ENCODE measurements at places on chromosomes 11 and 22.

DNA sequence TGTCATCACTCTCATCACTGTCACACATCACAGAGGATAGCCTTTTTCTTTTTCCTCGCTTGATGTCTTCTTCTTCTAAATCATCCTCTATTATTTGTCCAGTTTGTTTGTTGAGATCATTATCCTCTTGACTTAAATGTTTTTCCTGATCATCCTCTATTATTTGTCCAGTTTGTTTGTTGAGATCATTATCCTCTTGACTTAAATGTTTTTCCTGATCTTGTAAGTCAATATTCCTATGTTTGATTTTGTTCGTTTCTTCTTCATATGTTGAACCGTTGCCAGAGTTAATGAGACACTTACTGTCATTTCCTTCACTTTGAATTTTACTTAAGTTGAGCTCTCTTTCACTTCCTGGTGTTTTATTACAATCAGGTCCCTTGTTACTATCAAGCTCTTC is 5.6 kb downstream of the CCDC82 start:
- DNase-seq, result no peak

DNA sequence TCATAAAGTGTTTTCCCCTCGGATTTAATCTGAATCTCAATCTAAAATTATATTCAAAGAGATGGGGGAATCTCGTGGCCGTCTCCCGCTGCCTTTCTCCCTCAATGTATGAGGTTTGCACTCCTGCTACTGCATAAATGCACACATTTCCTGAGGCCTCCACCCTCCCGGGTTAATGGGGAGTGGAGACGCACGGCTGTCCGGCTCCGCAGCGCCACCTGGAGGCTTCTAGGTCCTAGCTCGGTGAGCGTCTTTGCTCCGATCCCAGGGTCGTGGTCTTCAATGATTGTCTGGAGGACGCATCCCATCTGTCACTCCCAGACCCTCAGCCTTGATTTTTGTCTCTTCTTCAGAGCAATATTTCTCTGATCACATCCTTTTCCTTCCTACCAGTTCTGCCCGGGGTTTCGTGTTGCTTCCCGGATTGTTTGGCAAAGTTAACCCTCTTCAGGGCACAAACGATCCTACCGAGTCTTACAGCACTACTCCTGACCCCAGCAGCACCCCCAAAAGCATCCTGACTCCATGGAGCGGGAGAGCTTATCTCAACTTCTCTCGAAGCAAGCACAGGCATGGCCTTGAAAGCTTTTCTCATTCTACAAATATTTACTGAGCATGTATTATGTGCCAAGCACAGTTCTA is at the start of gene LMO1:
LMO1 (minus strand) TSS at position 110 of the 642 bp plus-strand sequence. CDS start 516 bp downstream, outside the sequence.
- peak; percentile 72 for DNase-seq

DNA sequence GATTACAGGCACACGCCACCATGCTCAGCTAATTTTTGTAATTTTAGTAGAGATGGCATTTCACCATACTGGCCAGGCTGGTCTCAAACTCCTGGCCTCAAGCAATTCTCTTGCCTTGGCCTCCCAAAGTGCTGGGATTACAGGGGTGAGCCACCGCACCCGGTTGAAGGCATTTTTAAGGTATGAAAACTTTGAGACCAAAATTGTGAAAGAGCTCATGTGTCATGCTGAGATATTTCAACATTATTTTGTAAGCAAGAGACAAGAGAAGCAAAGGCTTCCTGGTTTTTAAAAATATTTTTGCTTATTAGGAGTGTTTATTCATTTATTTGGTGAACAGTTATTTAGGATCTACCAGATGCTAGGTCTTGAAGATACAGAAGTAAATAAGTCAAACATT is 6.8 kb downstream of the NHERF4 start:
- DNase-seq, result no peak

DNA sequence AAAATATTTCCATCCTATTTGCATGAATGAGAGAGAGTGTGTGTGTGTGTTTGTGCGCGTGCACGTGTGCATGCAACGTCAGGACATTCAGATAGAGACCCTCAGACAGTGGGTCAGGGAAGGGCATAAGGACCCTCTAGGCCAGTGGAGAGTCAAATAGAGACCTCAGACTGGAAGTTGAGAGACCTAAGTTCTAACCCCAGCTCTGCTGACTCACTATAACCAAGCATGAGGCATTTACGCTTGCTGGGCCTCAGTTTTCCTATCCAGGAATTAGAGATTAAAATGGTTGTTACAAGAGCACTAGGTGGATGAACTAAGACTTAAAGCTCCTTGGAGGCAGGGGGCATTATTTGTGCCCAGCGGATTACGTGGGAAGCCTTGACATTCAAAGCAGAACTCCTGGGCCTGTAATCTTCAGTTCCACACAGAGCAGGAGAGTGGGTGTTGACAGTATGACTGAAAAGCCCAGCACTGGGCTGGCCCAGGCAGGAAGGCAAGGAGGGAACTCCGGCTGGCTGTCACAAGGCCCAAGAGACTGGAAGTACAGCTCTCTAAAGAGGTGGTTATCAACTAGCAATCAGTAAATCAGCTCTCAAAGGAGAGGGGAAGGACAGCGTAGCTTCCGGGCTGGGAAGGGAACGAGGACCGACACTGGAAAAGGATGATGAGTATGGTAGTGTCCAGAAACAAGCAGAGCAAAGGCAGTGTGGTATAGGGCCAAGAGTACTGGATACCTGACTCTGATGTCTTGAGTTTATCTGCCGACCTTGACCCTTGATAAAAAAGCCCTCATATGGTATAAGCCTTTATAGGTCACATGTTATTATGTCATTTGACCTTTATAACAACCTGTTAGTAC is 9.2 kb downstream of the RHOG start:
- no peak for DNase-seq

Measured in activated B cell treated with CpG ODN at 0.5 μM for 24 hours (primary cell).